ENCODE measurements at places on chromosomes 6 and 20.

DNA sequence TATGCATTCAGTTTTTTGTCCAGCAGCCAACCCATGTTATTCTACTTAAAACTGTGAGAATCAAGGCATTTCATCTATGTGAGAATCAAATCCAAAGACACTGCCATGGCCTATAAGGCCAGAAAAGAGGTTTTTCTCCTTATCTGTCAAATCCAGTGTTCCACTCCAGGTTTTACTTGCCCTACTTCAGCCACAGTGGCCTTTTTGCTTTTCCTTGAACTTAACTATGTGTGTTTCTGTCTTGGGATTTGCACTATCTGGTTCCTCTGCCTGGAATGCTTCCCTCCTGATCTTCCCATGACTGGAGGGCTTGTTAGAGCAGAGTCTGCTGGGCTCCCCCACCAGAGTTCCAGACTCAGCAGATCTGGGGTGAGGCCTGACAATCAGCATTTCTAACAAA lies 113.1 kb upstream of the DOK5 start:
- DNase-seq, result no peak

DNA sequence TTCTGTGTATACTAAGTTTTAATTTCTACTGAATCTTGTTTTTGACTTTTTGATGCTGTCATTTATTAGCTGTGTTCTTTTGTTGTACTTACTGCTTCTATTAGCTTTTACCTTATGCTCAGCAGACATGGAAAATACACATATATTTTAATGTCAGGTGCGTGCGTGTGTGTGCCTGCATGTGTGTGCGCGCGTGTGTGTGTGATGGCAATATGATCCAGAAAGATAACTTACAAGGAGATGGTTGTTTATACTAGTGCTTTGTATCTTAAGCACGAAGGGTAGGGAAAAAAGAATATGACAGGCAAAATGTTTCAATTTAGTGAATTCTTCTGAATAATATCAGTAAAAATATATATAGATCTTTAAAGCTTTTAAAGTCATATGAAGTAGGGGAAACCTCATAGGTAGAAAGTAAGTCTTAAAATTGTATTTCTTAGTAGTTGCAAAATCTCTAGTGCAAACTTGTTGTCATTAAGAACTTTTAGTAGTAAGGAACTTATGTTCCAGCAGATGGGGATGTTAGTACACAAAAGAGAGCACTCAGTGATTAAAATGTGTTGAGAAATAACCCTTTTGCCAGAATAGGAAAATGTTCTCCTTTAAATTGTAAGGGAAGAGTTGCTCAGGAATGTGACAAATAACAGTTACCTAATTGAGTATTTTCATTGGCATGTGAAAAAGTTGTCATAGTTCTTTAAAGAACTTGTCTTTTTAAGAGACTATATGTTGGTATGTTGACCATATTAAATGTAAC lies 13.2 kb downstream of the QKI start:
- DNase-seq, result no peak

GRCh38 chr20:47051936-47052526 lies 157.4 kb downstream of the EYA2 start:
- no peak for DNase-seq

DNA sequence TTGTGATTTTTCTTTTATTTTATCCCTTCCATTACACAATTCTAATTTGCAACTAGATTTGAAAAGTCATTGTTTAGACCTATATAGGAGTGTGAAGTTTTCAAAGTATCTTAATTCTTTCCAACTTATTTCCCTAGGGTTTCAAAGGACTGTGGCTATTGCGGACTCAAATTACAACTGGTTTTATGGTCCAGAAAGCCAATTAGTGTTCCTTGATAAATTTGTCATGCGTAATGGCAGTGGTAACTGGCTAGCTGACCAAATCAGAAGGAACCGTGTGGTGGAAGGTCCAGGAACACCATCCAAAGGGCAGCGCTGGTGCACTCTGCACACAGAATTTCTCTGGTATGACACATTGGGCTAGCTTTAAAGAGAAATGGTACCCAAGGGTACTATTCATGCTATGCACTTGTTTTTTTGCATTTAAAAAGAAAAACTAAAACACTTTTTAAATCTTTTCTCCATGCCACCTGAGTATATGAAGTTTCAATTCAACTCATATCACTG lies 27.9 kb upstream of the CALHM6 start:
- DNase-seq, result no peak

DNA sequence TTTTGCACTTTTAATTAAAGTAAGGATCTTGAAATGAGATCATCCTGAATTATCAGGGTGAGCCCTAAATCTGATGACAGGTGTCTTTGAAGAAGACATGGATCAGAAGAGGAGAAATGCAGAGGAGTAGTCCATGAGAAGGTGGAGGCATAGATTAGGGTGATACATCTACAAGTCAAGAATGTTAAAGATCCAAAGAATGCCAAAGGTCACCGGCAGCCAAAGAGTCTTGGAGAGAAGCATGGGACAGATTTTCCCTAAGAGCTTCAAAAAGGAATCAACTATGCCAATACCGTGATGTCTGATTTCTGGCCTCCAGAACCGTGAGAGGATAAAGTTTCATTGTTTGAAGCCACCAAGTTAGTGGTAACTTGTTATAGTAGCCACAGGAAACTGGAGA lies 59.0 kb upstream of the THEMIS start:
- DNase-seq, result no peak

- no peak for DNase-seq
Observed at GRCh38 chr20:8335495-8336195, 203.6 kb downstream of the PLCB1 start.

DNA sequence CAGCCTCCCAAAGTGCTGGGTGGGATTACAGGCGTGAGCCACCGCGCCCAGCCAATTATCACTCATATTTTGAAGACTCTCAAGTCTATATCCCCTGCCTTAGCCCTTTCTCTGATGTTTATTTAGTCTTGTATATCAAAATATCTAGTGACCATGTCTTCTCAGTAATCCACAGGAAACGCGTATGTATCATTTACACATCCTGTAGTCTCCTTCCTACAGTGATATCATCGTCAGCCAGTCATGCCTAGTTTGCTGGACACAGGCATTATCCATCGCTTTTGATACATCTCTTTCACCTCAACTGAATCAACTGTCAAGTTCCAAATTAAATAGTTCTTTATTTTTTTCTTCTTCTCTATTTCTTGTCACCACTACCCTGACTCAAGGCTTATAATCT lies 223.7 kb downstream of the NKAIN2 start:
- DNase-seq, result no peak

DNA sequence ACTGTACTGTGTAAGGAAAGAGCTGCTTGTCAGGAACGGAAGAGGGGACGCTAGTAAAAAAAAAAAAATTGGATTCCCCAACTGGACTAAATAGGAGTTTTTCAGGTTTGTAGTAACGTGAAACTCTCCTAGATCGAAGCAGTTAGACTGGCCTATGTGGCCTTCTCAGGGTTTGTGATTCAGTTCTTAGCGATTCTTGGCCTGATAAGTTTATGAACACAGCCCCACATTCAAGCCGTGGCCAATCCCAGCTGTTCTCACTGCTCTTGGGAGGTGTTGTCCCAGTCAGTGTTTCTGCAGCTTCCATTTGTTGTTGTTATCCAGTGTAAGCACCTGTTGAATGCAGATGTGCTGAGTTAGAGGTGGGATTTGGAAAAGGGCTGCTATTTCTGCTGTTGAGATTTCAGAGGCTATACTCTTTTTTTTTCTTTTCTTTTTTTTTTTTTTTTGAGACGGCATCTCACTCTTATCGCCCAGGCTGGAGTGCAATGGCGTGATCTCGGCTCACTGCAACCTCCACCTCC lies 29.7 kb downstream of the TAF8 start:
- DNase-seq, result no peak

- DNase-seq, result no peak
Observed at GRCh38 chr6:26231006-26231587, 133.9 kb upstream of the BTN3A2 start.

GRCh38 chr6:115004982-115005381 lies 662.2 kb upstream of the HS3ST5 start:
- no peak for DNase-seq

DNA sequence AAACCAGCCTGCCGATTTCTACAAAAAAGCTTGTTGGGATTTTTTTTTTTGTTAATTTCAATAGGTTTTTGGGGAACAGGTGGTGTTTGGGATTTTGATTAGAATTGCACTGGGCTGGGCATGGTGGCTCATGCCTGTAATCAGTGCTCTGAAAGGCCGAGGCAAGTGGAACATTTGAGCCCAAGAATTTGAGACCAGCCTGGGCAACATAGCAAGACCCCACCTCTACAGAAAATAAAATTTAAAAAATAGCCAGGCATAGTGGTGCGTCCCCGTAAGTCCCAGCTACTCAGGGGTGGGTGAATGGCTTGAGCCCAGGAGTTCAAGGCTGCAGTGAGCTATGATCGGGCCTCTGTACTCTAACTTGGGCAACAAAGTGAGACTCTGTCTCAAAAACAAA lies 40.5 kb upstream of the ASF1A start:
- no peak for DNase-seq

- no peak for DNase-seq
Observed at GRCh38 chr6:168716581-168716980, 275.6 kb downstream of the SMOC2 start.
